ENCODE measurements at places on chromosomes 16 and 17. TPM values are rescaled to one million over a fixed set of nuclear protein-coding genes. Genes with fewer than 3 reads are reported as not detected.

Gene TAT
- 3.7 TPM for total RNA-seq

Gene HEXD
- 16.1 TPM for total RNA-seq

Gene EIF1
- 222 TPM for total RNA-seq

Gene LRRC75A
- 0.80 TPM for total RNA-seq

All from gastrocnemius medialis (tissue), 4 donors.